ENCODE measurements at places on chromosomes 3 and 15.

DNA sequence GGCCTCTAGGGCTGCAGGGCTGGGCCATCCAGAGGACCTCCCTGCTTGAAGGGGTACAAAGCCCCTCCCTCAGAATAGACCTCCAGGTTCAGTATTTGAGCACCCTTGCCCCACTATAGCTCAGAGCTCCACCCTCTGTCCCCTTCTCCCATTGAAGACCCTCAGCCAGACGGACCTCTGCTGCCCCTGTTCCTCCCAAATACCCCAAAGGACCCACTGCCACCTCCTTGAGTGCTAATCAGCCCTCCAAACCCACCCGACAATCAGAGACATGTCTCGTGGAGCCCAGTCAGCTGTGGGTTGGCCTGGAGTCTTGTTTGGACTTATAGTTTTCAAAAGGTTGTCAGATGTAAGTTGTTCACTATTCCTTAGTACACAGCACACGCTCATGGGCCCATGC lies 161.1 kb downstream of the UACA start:
- DNase-seq, result no peak

GRCh38 chr3:4898454-4899313 lies 80.6 kb upstream of the BHLHE40 start:
- DNase-seq, result no peak

DNA sequence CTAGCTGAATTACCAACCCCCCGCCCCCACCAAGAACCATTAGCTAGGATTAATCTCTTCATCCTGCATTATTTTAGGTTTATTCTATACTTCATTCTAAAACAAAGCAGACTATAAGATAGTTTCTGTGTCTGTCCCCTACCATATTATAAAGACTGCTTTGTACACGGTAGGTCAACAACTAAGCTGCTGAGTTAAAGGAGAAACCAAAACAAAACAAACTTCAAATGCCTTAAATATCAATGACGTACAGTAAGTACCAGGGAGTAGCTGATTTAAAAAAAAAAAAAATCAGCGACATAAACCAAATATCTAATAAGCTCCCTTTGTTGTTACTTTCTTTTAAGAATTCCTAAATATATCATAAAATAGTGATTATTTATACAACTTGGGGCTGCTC lies 7.8 kb upstream of the VGLL4 start:
- no peak for DNase-seq

DNA sequence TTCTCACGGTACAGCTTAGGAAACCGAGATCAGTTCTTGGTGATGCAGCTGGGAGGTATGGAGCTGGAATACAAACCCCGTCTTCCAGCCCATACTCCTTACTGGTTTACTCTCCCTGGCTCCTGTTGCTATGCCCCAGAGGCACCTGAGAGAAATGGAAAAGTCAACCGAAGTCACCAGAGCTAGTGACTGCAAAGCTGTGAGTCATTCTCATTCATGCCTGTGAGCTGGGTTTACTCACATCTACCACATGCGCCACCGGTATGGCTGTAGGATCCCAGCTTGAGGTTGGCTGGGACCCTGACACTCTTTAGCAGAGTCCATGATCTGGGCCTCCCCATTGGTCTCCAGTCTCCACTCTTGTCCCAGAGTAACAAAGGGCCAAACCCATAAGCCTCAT lies 111.5 kb upstream of the ETV5 start:
- DNase-seq, result no peak

DNA sequence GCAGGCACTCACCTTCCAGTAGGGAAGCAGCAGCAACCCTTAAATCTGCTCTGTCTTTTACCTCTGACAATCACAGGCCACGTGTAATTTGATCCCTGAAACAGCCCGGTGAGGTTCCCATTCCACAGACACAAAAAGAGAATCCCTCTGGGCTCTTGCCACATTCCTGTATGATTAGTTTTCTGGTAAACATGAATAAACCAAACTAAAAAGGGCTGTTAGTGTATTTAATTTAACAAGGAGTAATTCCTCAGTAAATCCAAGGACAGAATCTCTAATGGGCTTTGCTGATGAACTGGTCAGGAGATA lies 186.9 kb downstream of the FAM43A start:
- DNase-seq, result no peak

DNA sequence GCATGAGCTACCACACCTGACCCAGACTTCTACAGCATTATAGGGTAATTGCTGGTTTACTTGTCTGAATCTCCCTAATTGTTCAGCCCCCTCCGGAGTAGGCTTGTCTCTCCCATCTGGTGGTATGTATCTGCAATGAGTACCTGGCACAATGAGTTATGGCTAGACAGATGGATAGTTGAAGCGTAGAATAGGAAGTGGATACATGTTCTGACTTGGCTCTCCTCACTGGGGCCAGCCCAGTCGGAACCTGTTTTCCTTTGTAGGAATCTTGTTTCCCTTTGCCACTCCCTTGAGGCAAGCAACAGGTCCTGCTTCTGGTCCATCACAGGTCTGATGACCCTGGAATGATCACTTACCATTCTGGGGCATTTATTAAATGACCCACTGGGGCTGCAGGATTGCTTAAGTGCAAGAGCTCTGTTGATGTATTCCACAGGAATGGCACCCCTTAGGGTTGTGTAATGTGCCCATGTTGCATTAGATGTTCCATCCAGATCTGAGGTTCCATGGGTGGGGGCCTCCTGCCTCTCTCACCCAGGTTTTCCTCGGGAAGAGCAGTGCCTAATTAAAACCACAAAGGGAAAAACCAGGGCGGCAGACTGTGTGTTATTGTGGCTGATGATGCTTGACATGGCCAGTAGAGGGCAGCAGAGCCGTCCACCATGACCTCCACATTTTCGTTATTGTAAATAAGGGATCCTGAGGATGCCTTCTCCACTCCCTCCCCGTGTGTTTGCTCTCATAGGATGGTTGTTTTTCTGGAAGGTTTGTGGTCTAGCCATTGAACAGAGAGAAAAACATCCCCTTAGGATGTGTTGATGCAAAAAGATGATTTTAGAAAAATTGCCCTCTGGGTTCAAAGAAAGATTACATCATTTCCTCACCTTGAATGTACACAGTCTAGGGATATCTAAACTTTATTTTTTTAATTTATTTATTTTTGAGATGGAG lies 58.0 kb downstream of the CMTM8 start:
- no peak for DNase-seq

- DNase-seq, result no peak
These were observed 1.4 kb upstream of the GRM2 start for GRCh38 chr3:51705276-51706020.

GRCh38 chr15:78149805-78150751 lies 916 bp downstream of the IDH3A start:
- no peak for DNase-seq

- DNase-seq, result no peak
These were observed 6.6 kb upstream of the RAB11A start for GRCh38 chr15:65862682-65863081.

Measured in stimulated activated CD8-positive, alpha-beta memory T cell treated with anti-CD3 and anti-CD28 coated beads, Interleukin-15, amount 100 ng/mL, for 24 hours (primary cell).